ENCODE measurements at places on chromosomes 1 and 21. TPM values are rescaled to one million over a fixed set of nuclear protein-coding genes. Genes with fewer than 3 reads are reported as not detected.

Gene STYXL2
- total RNA-seq = 0.36 TPM

Gene LCE1C
- total RNA-seq = not detected

Gene C1orf87
- total RNA-seq = not detected

Gene CTSK
- 70.5 TPM for total RNA-seq

Gene ESPN
- 0.10 TPM for total RNA-seq

Gene DPT
- 75.6 TPM for total RNA-seq

Gene MROH9
- total RNA-seq = not detected

Gene TNFRSF18
- total RNA-seq = not detected

Gene SLX9
- total RNA-seq = 17.0 TPM

Gene CHODL
- not detected for total RNA-seq

Gene C4BPA
- not detected for total RNA-seq

Gene RALGPS2
- 18.1 TPM for total RNA-seq

Gene BATF3
- 0.88 TPM for total RNA-seq

Gene TRAPPC3
- 78.2 TPM for total RNA-seq

Gene BCAN
- total RNA-seq = not detected
